ENCODE measurements at places on chromosomes 1 and 21.

GRCh38 chr1:231130544-231130943 lies 31.3 kb upstream of the TRIM67 start:
- no peak for DNase-seq

DNA sequence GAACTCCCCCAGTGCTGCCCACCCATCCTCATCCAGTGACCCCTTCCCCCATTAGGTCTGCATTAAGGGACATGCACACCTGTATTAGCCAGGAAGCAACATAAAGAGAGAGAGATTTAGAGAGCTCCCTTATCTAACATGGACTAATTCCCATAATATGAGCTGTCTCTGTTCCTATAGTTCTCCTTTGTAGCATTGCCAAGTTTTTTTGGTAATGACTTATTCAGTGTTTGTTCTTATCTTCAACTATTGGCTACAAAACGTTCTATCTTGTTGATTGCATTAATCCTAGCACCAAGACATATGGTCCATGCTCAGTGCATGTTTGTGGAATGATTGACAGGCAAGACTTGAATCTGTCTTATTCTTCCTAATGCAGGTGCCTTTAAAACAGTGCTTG lies 264.0 kb downstream of the ADGRL2 start:
- no peak for DNase-seq

DNA sequence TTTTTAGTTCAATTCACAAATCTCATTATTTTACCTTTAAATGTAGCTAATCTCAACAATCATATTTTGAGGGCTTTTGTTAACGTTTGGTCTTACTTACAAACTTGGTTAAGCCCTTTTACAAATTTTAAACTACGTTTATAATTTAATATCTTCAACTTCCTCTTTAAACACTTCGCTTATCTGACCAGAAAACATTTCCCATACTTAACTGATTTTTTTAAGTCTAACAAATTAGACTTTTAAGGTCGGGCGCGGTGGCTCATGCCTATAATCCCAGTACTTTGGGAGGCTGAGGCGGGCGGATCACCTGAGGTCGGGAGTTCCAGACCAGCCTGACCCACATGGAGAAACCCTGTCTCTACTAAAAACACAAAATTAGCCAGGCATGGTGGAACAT lies 300.9 kb downstream of the LMX1A start:
- no peak for DNase-seq

GRCh38 chr1:100506217-100506616 lies 31.7 kb upstream of the GPR88 start:
- no peak for DNase-seq

DNA sequence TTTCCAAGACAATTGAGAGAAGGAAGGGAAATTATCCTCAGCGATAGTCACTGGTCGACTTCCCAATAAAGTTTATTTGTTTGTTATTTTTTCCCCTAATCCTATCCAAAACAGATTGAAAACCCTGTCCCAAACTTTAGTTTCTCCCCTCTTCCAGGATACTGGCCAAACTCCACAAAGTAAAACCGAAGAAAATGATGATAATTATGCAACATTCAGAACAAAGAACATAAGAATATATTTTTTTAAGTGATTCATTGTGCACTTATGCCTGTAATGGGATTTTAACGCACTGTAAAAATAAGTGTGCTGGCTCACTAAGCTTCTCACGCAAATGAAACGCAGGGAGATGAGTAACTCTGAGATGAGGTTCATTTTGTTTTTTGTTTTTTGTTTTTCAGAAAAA lies 6.0 kb downstream of the GLIS1 start:
- DNase-seq, result peak; percentile 67

DNA sequence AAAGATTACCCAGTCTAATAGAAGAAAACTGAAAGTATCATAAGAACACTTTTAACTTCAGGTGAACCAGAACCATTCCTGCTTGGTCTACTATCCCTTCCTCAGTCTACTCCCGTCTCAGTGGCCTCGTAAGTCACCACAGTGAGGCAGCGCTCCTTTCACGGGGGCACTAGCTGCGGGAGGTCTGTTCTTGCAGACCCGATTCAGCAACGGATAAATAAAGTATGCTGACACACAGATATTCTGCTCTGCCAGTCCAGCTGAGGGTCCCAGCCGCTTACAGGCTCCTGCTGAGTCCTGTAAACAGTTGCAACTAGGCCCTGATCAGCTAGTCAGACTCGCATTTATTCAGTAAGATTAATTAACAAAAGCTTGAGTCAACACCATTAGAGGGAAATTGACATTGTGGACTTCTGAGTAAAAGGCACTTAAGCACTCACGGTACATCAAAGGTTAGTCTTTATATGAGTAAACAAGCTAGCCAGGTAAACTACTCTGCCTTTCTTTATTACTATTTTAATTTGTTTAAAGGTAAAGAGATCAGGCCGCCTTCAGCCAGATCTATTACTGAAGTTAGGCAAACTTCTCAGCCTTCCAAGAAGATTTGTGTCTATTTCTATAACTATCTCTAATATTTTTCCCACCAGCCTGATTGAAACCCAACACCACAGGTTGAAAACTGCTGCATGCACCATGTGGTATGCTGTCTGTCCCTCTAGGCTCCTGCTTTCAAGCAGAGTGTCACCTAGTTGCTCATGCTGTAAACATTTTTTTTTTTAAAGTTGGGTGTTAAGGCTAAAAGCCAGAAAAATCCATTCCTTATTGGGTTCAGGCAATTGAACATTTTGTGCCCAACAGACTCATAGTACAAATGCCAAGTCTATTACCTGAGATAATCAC lies 87.7 kb downstream of the INTS7 start:
- DNase-seq, result no peak

DNA sequence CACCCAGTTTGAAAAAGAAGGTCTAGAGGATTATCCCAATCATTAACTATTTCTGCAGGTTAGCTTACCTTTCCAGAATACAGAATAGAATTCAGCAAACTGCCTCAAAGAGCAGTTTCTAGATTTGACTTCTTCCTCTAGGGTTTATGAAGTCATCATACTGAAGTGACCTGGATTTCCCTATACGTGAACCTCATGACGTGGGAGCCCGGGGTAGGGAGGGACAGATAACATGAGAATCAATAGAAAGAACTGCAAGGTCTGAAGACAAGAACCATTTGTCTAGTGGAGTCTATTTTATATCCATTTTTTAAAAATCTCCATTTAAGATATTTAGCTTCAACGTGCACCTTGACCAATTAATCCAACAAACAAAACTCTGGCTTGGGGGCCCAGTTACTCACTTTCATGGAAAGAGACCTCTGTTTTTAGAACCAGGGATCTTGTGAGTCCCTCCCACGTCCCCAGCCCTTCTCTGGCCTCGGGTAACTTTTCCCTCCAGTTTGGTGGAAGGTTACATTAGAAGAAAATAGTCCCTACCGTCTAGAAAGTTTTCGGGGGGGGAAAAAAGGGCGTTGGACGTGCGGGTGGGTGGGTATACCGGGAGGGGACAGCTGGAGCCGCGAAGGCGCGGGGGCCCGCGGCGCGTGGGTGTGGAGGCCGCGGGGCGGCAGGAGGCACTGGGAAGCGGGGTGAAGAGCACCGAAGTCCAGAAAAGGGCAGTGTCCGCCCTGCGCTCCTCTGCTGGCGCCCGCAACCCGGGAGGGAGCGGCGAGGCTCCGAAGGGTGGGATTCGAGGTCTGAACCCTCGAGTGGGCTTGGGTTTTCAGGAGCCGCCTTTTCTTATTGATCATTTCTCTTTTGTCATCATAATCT lies 13.8 kb upstream of the POGZ start:
- no peak for DNase-seq

GRCh38 chr1:51699391-51699790 lies 82.5 kb downstream of the OSBPL9 start:
- DNase-seq, result no peak

GRCh38 chr21:39620856-39621255 lies 8.1 kb downstream of the B3GALT5 start:
- DNase-seq, result no peak

DNA sequence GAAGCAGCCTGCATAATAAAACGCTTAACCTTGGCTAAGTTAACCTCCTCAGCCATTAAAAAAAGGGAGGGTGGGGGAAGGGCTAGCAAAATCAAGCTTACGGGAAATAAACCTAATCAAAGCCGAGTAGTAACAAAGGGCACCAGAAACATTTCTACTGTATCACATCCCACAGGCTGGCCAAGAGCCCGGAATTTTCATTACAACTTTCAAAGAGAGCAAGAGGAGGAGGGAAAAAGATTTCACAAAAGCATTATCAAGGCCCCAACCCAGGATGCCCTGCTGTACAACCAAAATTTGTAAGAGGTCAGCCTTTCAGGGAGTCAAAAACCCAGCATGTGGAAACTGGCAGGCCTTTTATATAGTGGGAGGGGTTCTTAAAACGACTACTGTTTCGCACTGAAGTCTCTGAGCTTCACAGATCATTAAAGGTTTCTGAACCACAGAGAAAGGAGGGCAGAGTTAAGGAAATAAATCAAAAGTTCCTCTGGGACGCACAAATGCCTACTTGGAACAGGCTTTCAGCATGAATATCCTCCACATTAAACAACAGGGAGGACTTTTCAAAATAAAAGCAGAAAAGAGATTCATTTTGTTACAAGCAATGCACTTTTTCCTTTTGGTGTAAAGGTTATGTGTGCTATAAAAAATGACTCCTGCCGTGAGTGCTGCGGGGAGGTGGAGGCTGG lies 90.4 kb downstream of the SLC45A1 start:
- peak; percentile 89 for DNase-seq

DNA sequence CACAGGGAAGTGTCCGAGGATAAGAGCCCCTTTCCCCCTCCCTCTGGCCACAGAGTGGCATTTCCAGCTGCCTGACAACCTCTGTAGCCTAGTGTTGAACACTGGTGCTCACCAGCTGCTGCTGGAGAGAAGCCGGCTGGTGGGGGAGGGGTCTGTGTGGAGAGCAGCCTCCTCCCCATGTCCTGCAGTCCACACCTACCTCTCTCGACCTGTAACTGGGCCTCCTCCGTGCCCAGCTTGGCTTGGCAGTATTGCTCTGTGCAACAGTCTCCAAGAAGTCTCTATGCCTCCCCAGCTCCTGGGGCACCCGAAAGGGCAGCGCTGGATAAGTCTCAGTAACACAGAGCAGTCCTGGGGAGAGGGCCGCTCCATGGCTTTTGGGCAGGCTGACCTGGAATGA lies 17.0 kb downstream of the PAPPA2 start:
- no peak for DNase-seq

DNA sequence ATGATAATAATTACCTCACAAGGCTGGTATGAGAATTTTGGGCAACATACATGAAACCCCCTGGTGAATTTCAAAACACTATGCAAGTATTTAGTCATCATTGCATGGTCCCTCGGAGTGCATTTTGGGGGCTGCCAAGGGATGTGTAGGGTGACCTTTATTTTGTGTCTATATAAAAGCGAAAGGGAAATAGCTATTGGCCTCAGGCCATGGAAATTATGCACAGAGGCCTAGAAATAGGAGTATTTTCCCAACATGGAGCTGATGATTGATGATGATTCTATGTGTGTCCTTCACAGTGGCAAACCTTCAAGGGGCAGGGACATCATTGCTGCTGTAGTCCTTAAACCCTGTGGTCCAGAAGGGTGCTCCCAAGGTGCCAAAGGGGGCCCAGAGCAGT lies 265.5 kb downstream of the ST6GALNAC3 start:
- no peak for DNase-seq

GRCh38 chr21:45078877-45079281 lies 4.5 kb downstream of the ADARB1 start:
- DNase-seq, result no peak

GRCh38 chr1:26787706-26788514 lies at the start of gene PIGV:
Gene PIGV, plus strand, starts transcription at chr1:26787950. Its CDS starts 2,866 bp downstream, at chr1:26790816.
- DNase-seq, result peak; percentile 77

- no peak for DNase-seq
Observed at GRCh38 chr21:23811805-23812204, 1795.5 kb downstream of the MRPL39 start.

DNA sequence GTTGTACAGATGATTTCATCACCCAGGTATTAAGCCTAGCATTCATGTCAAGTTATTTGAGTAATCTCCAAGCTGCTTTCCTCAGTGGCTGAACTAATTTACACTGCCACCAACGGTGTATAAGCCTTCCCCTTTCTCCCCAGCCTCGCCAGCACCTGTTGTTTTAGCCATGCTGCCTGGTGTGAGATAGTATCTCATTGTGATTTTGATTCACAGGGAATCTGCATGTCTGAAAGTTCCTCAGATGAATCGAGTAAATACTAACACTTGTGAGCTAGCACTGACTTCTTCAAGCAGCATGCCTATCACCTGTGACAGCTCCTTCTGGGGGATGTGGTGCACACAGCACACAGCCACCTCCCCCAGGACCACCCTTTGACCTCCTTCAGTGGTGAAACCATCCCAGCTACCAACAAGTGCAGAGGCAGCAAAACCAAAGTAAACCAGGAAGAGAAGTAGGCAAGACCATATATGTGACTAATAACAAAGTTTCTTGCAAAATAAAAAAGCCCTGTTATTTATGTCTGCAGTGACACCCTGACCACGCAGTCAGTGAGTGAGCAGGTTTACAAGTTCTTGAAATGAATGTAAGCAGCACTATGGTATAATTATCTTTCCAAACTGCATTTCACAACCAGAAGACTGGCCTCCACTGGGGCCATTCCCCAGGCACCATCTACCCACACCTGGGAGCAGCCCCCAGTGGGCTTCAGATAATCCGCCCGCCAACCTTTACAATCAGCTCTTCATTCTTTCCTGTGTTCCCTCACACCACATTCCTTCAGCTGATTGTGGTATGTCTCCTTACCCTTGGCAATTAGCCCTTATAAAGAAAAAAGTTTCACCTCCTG lies 173.8 kb downstream of the ETS2 start:
- no peak for DNase-seq

- no peak for DNase-seq
Observed at GRCh38 chr1:156217871-156218270, 5.1 kb downstream of the PMF1 start.

GRCh38 chr1:70411360-70411844 lies 334 bp downstream of the CTH start:
- DNase-seq, result peak; percentile 3

GRCh38 chr1:12542138-12542465 lies 75.9 kb downstream of the DHRS3 start:
- no peak for DNase-seq

DNA sequence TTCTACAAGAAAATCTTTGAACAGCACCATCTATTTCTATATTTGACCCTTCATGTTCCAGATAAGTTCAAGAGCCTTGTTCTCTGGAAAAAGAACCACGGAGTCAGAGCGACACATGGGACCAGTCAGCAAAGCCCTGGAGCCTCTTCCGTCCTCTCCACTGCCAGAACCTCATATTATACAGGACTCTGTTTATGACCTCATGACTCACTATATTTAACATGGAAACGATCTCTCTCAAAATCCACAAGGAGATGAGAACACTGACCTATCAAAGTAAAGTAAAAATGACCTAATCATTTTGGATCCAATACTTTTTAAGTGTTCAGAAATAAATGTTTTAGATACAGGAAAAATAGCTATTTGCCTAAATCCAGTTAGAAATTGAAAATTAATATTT lies 124.6 kb upstream of the KRTAP19-8 start:
- peak; percentile 16 for DNase-seq
